ENCODE measurements at places on chromosomes 6 and 20.

DNA sequence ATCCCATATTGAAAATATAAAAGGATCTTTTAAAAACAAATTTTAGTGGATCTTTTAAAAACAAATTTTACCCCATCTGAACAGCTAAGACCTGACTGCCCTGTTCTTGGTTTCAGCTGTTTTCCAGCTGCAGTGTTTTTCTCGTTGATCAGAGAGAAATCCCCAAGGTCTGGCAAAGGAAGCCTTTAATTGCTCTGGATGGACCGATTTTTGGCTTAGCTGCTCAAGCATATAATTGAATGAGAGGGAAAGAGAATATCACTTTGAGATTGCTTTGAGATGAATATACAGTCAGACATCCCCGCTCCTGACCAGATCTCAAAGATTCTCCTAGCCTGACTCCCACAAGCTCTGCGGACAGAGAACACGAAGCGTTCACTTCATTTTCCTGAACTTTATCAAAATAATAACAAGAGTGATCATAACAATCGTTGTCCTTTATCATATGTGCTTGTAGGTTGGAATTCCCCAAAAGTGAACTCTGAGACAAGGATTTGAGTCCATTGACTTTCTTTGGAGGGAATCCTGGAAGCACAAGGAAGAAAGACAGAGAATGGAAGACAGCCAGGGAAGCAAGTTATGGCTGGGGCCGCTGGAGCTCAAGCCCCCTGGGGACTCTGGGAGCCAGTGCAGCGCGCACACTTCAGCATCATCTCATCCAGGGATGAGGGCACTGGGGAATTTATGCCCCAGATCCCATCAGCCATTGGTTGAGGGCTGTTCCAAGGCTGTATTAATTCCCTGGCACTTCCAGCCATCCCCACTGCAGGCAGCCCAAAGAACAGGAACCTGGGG lies 101.3 kb downstream of the SNX5 start:
- DNase-seq: no peak

DNA sequence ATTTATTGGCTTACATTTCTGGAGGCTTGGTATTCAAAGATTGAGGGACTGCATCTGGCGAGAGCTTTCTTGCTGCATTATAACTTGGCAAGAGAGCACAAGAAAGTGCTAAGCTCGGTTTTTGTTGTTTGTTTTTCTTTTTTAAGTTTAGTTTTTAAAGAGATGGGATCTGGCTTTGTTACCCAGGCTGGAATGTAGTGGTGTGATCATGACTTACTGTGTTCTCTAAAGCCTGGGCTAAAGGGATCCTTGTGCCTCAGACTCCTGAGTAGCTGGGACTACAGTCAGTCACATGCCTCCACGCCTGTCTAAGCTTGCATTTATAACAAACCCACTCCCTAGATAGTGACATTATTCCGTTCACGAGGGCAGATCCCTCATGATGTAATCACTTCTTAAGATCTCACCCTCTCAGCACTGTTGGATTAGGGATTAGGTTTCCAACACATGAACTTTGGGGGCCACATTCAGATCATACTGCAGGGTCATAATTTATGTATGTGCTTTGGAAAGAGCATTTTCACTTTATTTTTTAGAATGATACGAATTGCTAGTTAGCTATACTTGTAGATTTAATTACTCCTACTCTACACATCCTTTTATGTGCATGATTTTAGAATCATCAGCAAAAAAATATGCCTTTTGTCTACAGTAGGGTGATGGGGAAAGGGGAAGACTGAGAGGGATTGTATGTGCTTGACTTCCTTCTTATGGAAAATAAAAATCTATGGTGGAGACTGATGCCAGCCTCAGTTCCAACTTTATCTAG lies 167.8 kb downstream of the JARID2 start:
- DNase-seq: no peak

DNA sequence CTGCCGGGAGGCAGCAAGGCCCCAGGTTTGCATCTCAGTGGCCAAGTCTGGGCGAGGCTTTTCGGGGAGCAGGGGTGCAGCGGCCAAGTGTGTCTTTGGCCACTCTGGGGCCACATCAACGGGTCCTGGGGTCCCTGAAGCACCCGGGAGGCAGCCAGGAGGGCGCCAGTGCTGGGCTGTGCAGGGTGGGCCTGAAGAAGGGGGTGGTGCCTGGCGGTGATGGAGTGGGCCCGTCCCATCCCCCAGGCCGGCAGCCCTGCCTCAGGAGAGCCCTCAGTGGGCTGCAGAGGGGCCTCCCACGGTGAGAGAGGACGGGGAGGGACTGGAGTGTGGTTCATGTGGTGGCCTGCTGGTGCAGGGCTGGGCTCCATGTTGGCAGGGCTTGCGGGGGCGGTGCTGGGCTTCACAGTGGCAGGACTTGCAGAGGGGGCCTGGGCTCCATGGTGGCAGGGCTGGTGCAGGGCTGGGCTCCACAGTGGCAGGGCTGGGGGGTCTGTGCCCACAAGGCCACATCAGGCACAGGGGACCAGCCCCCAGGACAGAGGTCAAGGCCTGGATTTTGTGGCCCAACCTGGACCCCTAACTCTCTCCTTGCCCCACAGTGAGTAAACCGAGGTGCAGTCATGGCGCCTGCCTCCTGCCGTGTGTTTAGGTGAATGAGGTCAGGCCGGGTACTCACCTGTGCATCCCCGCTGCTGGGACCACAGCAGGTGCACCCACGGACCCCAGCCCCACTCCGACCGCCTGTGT lies 10.5 kb upstream of the BHLHE23 start:
- DNase-seq: no peak

GRCh38 chr6:51283723-51284355 lies 465.2 kb downstream of the TFAP2B start:
- no peak for DNase-seq

DNA sequence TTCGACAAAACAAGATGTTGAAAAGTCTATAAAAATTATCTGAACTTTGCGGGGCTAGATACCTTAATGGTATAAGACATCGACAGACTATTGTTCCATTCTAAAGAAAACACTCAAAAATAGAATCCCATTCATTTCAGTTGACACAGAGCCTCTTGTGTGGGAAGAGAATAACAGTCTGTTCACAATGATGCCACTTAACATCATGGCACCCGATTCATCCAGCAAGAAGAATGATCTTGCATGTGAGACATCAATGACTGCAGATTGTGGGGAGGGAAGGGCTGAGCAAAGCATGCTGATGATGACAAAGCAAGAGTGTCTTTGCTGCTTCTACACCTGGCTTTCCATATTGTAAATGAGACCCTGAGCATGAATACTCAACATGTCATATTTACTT lies 49.7 kb upstream of the ARMH2 start:
- DNase-seq: no peak

DNA sequence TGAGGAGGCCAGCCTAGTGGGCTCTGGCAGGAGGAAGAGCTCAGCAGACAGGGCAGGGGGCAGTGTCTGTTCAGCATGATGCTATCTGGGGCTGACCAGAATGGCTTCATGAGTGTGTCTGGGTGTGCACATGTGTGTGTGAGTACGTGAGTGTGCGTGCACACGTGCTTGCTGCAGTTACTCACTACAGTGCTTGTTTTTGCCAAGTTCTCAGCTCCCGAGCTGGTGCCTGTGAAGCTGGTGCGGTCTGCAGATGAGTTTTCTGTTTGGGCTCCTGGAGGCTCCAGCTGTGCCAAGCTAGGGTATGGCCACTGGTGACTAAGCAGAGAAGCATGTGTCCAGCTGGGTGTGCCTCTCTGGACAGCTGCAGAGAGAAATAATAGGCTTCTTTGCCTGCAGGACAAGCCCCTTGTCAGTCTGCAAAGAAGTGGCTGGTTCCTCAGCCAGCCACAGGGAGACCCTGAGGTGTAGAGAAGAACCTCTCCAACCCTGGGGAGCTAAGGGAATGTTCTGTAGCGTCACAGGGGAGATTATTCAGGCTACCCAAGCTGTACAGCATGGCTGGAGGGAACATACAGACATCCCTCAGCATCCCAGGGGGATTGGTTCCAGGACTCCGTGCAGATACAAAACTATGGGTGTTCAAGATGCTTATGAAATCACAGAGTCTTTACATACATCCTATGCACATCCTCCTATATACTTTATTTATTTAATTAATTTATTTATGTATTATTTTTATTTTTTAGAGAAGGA lies 40.2 kb upstream of the FAM50B start:
- no peak for DNase-seq

GRCh38 chr6:80647156-80647555 lies 540.7 kb downstream of the BCKDHB start:
- no peak for DNase-seq

DNA sequence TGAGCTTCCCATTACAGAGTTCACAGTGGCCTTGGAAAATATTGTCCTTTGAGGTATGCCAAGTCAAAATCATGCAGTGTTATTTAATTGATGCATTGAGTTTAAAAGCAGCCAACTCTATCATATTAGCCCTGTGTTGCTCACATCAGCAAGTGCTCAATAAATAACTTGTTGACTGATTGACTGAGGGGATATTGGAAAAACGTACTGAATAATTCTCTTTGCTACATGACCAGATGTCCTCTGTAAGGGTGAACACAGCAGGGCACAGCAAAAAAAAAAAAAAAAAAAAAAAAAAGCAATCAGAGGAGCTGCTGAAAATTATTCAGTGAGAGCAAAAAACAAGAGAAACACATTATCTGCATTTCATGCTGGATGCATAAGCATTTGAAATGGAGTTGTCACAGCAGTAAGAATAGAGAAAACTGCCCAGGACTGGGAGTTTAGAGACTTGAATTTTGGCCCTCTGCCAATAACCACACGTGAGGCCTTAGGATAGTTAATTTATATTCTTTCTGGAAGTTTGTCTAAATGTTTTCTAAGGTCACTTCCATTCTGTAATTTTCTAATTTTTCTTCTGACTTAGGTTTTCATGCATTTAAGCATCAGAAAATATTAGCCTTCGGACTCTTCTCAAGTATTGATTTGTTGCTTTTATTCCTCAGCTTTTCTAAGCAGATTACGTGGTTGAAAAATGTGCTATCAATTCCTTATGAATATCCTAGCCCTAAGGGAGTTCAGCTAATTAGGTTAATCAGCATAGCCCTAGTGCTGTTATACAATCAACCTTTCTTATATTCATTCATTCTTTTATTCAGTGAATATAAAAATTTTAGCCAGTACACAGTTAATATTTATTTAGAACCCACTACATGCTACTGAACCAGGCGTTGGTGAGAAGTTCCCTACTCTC lies 246.8 kb upstream of the STXBP5 start:
- DNase-seq: no peak

DNA sequence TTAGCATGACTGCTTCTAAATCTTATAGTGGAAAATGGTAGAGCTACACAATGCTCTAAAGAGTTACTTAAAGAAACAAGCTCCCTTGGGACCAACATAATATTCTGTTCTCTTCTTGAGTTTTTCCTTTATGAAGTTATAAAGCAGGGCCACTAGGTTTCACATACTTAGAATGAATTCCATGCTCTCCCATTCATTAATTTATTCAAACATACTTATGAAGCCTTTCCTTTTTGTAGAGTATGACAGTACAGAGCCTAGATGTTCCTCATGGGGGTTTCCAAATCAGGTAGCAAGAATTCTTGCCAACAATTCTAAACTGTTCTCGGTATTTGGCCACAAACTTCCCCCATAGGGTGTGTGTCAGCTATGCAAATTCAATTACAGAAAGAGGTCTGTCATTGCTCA lies 20.6 kb upstream of the FABP7 start:
- DNase-seq: no peak

- DNase-seq: no peak
Observed at GRCh38 chr20:58375759-58376352, 13.2 kb upstream of the VAPB start.

DNA sequence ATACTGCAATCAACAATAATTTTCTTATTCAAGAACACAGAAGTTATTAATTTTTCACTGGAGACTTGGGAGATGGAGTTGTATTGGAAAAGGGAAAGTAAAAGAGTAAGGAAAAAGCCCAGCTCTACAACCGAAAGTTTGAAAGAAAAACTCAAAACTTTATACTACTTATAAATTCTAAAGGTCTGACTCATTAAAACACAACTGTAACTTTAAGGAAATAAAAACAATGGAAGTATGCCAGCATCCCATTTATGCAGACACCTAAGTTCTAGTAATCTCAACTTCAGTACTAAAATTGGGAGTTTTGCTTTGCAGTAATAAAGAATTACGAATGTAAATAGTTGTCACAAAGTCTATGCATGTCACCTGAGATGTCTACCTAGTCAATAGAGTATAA lies 80.6 kb downstream of the IRAK1BP1 start:
- DNase-seq: no peak

GRCh38 chr6:170429450-170429849 lies 122.9 kb downstream of the FAM120B start:
- no peak for DNase-seq

GRCh38 chr6:116836606-116837342 lies 7.9 kb upstream of the GPRC6A start:
- no peak for DNase-seq

DNA sequence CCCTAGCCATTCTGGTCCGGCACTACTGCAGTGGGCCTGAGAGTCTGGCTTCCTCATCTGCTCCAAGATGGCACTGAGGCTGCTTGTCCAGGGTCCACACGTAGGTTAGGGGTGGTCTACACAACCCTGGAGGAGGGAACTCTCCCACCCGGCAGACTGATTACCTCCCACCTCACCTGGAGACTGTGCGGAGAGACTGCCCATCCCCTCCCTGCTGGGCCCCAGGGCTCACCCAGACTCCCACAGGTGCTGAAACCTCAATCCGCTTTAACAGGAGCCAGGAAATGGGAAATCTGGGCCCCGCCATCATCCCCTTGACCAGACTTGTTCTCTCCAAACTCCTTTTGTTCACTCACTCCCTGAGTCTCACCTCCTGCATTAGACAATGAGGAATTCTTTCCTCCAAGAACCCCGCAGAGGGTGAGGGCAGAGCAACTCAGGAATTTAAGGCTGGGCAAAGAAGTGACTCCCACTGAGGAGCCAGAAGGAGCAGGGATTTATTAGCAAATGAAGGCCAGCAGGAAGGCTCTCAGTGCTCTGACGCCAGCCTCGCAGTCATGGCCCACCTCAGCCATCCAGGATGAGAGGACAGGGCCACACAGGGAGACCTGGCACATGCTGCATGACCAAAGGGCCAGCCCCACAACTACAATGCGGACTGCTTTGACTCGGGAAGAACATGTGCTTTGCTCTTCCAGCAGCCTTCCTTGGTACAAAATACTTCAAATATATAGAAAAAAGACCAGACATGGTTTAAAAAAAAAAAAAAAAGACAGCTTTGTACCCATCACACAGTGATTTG lies 53.0 kb downstream of the CDK5RAP1 start:
- no peak for DNase-seq

- no peak for DNase-seq
Observed at GRCh38 chr6:119012521-119012920, 65.9 kb downstream of the FAM184A start.

DNA sequence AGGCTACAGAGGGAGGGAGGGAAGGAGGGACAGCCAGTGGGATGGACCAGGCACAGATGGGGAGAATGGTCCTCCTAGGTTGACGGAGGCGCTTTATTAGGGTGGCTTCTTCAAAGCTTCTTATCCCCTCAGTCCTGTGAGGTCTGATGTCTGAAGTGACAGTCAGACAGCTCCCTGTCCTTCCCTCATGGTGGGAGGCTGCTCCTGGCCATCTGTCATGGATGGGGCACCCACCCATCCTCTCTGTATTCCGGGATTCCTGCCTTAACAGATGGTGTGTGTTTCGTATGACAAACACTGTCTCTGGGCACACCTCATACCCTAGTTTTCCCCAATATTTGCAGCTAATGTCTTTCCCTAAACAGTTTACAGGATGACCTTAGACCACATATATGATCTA lies 7.9 kb downstream of the RIN2 start:
- DNase-seq: no peak
